ENCODE measurements at places on chromosomes 5 and 9.

DNA sequence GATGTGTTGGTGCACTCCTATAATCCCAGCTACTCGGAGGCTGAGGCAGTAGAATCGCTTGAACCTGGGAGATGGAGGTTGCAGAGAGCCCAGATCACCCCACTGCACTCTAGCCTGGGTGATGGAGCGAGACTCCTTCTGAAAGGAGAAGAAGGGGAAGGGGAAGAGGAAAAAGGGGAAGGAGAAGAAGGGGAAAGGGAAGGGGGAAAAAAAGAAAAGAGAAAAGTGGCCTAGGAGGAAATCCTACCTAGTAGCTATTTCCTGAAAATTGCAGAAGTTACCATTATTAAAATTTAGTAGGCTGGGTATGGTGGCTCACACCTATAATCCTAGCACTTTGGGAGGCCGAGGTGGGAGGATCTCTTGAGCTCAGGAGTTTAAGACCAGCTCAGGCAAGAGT, 67.4 kb downstream of the ARRDC3 start:
- no peak for DNase-seq

DNA sequence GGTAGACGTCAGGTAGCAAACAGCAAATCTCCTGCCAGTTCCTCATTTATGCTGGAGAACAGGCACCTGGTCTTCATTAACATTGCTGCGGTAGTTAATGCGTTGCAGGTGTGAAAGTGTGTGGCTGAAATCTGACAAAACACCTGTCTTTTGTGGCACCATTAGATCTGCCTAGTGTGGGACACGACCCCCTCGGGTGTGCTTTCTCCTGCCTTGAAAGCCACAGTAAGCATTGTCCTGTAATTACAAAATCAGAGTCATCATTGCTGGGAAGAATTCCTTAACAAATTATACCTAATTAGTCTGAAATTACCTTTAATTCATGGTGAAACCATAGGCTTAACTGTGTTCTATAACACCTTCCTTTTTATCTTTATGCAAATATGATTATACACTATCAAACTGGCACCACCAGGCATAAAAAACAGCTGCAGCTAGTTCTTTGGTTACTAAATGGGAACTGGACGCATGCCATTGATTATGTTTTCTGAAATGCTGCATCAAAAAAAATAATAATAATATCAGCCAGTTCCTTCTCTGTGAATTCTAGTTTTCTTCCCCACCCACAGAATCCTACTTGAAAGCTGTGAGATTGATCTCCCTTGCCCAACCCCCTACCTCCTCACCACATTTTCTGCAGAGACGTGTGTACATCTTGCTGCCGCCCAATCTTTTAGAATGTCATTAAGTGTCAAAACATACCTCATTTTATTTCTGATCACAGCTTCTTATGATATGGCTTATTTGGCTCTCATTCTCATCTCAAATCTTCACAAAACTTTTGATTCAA, 374.0 kb downstream of the NFIB start:
- DNase-seq, result no peak

GRCh38 chr5:137791799-137792198, 37.6 kb upstream of the HNRNPA0 start:
- DNase-seq, result no peak

DNA sequence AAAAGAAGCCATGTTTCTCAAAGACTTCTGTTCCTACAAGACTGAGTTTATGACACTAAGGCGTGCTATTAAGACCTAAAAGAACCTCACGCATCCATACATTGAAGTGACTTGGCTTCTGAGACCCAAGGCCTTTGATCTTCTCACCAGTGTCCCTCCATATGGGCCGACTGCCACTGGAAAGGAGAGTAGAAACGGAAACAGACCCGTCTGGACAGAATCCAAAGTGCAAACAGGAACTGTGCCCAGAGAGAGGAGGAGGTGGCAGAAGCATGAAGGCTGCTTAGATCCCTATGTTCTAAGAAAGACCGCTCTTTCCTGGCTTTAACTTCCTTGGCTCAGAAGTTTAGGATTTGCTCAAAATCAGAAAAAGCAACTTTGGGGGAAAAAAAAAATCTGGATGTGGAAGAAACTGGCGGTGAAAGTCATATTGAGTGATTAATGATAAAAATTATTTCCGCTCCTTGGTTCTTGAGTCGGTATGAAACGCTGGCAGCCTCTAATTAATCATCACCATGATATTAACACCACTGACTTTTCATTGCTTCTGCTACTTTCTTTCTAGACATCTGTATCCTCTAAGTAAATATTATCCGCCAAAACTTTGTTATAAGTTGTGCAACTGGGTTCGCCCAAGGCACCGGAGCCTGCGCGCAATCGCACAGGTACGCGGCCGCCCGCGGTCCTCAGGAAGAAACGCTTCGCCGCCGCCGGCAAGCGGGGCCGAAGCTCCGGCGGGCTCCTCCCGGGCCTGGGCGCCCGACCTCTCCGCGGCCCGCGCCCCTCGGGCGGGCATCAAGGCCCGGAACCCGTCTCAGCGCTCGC, 726 bp downstream of the DAP start:
- DNase-seq, result no peak

GRCh38 chr5:138651058-138651766, 76.0 kb upstream of the HSPA9 start:
- no peak for DNase-seq

GRCh38 chr9:18865542-18865941, 167.5 kb downstream of the SAXO1 start:
- DNase-seq, result peak; percentile 36
